Fibroblast of skin of scalp (primary cell): ENCODE measurements at places on chromosomes 2 and 18.

GRCh38 chr2:159879051-159879604 lies 81.1 kb upstream of the CD302 start:
- DNase-seq, result peak; percentile 57

DNA sequence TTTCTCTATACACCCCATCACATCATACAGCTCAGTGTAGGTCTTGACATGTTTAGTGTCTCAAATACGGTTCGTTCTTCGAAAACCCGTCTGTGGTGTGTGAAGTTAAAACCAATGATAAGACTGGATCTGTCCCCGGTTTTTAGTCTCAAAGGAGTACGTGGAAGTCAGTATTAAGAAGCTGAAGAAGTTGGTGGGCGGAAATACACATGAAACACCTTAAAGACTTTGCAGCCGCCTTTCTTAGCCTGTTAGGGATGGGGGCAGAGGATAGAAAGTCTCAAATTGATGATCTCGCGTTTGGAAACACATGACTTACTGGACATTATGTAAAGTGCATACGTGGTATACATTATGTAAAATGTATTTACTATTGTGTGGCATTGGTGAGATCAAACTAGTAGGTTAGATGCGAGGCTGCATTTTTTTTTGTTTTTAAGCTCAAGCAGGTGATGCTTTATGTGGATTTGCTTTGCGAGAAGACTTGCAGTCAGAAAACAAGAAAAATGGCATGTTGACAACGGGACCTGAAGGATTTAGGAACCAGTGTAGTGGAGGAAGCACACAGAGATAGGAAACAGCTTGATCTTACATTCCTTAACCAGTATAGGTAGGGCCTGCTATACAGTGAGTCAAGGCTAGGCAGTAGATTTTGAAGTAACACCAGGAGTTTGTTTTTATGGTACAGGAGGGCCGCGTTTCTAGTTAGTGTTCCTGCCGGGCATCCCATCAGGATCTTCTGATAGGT lies 1.2 kb downstream of the CNOT11 start:
- no peak for DNase-seq

DNA sequence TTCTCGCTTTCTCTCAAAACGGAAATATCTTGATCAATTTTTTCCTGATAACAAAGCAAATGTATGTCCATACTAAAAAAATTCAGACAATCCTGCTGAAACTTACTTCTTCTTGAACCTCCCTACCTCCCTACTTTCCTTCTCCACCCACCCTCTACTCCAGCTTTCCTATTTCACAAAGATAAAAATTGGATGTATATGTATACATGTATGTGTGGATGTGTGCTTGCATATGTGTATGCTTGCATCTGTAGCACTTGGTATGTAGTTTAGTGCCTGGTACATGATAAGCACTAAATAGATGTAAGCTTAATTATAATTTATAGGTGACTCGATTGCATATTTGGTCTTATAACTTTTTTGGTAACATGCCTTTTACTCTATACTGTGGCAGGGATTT lies 167.5 kb upstream of the ITGA4 start:
- no peak for DNase-seq

GRCh38 chr18:12777500-12777944 lies 74.7 kb downstream of the PSMG2 start:
- DNase-seq, result no peak

DNA sequence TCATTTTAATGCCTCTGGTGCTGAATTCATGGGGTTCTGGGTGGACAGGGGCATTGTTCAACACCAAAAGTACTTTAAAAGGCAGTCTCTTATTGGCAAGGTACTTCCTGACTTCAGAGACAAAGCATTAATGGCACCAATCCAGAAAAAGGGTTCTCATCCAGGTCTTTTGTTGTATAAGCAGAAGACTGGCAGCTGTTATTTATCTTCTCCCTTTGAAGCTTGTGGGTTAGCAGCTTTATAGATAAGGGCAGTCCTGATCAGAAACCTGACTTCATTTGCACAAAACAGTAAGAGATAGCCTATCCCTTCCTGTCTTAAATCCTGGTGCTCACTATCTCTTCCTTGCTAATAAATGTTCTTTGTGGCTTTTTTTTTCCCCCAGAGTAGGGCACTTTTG lies 68.8 kb downstream of the VPS54 start:
- no peak for DNase-seq

DNA sequence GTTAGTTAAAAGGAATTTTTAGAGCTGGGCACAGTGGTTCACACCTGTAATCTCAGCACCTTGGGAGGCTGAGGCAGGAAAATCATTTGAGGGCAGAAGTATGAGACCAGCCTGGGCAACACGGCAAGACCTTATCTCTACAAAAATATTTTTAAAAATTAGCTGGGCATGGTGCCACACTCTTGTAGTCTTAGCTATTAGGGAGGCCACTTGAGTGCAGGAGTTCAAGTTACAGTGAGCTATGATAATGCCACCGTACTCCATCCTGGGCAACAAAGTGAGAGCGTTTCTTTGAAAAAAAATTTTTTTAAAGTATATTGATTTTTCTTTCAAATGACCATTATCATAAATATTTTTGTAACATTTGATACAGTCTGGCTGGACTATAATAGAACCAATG lies 93.6 kb upstream of the FAM117B start:
- no peak for DNase-seq

DNA sequence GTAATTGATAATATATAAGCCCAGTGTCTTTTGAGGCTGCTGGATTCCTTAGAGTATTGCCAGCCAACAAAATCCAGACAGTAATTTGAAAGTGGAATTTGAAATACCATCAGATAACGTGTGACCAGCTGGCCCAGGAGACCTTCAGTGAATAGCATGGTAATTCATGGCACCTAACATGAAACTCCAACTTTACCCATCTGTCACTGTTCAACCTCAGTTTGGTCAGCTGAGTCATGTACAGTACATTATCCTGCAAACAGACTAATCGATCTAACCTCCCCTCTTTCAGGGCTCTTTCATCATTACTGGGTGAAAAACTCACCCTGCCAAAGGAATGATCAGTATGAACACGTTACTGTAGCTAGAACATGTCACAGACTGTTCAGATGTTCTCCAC lies 230.6 kb downstream of the DOK6 start:
- peak; percentile 49 for DNase-seq

DNA sequence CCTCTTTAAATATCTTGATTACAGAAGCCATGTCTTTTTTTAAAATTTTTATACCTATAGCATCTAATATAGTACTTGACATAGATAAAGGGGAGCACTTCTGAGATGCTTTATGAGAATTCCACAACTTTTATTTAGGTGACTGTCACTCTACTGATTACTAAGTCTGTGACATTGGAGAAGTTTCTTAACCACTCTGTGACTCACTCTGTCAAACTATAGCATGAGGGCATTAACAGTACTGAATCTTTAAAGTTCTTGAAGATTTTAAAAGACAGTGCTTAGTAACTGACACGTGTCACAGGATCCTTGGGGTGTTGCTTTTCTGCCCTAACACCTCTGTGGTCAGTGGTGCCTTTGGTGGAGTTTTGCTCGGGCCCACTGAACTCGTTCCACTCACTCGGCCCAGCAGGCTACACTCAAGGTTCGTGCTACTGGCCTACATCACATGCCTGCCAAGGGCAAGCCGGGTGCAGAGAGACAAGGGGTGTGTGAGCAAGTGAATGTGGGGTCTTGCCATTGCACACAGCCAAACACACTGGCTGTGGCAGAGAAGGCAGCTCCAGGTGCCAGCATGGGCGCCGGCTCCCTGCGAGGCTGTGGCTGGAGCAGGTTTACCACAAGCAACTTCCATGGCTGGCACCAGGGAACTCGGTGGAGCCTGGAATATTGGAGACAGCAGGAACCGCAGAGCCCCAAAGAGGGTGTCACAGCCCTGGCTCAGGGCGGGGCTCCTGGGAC lies 734.0 kb upstream of the CDH7 start:
- DNase-seq, result no peak

GRCh38 chr2:126753501-126754212 lies 97.7 kb downstream of the GYPC start:
- no peak for DNase-seq

DNA sequence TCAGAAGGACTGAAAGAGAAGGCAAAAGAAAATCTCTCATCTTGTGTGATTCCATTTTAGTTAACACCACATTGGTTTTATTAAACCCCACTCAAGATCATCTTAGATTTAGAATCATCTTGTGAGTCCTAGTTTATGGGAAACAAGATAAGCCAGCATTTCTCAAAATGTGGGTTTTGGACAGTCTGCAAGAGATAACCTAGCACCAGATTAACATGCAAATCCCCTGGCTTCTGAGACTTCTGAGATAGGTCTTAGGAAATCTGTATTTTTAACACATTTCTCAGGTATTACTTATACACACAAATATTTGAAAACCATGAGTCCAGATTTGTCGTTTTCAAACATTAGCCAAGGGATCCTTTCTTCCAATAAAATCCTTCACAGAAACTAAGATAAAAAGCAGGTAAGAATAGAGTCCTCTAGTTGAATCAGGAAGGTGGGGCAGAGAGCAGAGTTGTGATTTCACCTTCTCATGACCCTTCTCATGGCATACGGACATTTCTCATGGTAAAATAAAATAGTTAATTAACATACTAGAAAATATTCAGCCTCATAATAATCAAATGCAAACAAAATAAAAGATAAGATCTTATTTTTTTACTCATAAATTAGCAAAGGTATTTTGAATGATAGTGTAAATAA lies 287.2 kb upstream of the FN1 start:
- DNase-seq, result peak; percentile 54

GRCh38 chr2:41498781-41499180 lies 549.0 kb upstream of the PKDCC start:
- DNase-seq, result no peak

GRCh38 chr2:232377841-232378734 lies 463 bp upstream of the ALPP start:
- DNase-seq, result no peak

- DNase-seq, result no peak
These were observed 66.2 kb upstream of the SALL3 start for GRCh38 chr18:78913395-78913794.

- peak; percentile 17 for DNase-seq
These were observed 1.1 kb upstream of the WBP1 start for GRCh38 chr2:74457129-74457548.

- peak; percentile 79 for DNase-seq
These were observed 103.8 kb downstream of the ASAP2 start for GRCh38 chr2:9310377-9310776.

GRCh38 chr2:182113334-182113733 lies 127.7 kb downstream of the PPP1R1C start:
- DNase-seq, result no peak

DNA sequence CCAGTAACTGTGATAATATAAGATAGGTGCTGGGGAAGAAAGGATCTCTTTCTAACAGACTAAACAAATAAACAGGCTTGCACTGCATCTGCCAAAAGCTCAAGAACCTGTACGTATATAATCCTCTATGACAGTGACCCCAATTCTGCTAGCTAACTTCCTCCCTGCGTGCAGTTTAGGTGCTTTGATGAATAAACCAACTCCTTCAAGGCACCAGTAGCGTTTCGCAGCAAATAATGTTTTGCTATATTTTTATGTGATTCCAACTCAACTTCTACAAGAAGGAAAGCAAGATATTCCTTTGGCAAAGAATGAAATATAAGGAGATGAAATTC lies 135.5 kb upstream of the CHAC2 start:
- DNase-seq, result no peak

DNA sequence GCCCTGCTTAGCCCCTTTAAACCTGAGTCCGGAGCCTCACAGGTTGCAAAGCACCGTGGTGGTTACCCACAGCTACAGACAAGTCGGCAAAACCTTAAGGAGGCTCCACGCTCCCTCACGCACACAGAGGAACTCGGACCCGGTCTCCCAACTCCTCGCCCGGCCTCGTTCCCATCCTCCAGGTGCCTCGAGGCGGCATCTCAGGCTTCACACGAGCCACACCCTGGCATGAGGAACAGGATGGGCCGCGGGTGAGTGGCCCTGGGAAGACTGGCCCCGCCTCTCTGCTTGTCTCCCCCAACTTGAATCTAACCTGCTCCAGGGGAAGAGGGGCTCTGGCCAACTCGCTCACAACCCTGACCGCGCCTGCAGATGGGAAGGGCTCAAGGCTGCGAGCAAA lies 97.4 kb downstream of the EIPR1 start:
- DNase-seq, result no peak

GRCh38 chr18:13703899-13704298 lies 22.5 kb downstream of the FAM210A start:
- DNase-seq, result peak; percentile 7

DNA sequence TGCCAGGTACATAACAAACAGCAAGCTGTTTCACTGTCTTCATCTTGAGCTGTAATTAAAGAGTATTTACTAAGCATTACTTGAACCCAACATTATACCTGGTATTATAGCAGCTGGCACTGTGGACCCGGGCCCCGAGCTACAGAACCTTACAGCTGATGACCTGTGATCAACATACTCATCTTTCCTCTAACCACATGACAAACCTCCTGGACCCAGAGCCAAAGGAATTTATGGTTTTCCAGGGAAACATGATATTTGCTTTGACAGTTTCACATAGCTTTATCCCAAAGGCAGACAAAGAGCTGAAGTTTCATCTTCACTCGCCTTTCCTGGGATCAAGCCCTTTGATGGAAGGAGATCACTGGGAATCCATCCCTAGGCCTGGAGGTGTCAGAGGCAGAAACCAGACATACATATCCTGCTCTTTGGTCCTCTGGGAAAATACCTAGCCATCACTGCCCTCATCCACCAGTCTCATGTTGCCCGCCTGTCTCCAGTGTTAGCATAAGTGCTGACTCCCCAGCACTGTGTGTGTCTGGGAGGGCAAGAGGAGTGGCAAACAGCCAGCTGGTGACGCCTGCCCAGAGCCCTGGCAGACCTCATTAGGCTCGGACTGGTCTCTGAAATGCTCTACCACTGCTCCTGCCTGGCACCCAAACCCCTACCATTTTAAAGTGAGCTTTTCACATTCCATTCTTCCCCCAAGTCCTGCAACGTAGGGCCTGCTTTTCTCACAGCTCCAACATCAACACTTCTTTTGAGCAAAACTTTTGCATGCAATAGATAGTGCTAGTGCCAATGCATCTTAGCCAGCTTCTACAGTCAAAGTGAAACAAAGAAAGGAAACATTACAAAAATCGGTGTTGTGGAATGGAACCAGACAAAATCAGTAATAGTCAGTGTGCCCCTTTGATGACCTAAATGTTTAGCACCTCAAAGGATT lies 138.8 kb upstream of the CTAGE1 start:
- no peak for DNase-seq

DNA sequence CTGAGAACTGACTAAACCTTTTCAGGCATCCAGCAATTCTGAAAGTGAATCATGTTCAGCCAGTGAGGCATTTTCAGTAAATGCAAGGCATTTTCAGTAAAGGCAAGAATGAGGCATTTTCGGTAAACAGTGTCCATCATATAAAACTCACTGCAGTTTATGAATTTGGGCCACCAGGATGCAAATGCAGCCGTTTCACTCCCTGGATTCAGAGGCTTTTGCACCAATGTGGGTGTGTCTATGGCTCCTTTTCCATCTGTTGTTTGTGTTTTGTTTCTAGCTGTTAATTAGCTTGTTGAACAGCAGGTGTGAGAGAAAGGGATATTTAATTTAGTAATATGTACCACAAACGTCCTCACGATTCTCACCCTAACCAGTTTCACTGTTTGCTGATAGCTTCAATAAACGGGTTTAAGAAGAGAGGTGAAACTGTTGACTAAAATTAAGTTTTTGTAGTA lies 116.3 kb upstream of the PGAP1 start:
- no peak for DNase-seq
